Bone marrow (tissue), 2 donors: ENCODE measurements at places on chromosomes 13 and 19.

- no peak for DNase-seq
These were observed 617.6 kb downstream of the FGF9 start for GRCh38 chr13:22288496-22288895.

DNA sequence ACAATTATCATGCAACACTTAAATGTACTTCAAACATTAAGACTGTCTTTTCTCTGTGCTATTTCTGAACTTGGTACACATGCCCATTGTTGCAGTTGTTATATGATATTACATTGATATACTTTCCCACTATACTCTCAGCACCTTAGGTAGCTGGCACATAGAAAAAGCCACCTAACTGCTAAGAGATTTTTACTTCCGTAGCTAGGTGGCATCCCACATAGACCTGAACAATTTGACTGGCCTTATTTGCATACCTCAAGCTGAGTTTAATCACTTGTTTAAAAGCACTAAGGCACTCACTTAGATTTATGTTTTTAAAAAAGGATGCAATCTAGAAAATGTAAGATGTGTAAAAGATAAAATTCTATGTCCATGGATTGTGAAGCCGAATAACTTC is 194.2 kb downstream of the POU4F1 start:
- DNase-seq, result no peak

GRCh38 chr13:39399102-39399501 is 203.9 kb downstream of the LHFPL6 start:
- no peak for DNase-seq

DNA sequence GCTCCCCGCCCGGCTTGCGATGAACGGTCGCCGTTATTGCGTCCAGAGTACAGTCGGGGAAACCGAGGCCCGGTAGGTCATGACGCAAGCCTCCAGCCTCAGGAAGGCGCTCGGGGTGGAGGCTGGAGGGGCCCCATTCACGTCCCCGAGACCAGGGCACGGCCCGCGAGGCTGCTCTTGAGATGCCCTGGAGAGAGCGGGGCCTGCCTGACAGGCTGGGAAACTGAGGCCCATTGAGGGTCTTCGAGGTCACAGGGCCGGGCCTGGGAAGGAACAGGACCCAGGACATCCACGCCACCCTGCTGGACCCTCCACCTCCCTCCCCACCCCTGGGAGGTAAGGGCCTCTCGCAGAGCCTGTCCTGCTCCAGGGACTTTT is 367 bp downstream of the NDUFS7 start:
- DNase-seq, result no peak

DNA sequence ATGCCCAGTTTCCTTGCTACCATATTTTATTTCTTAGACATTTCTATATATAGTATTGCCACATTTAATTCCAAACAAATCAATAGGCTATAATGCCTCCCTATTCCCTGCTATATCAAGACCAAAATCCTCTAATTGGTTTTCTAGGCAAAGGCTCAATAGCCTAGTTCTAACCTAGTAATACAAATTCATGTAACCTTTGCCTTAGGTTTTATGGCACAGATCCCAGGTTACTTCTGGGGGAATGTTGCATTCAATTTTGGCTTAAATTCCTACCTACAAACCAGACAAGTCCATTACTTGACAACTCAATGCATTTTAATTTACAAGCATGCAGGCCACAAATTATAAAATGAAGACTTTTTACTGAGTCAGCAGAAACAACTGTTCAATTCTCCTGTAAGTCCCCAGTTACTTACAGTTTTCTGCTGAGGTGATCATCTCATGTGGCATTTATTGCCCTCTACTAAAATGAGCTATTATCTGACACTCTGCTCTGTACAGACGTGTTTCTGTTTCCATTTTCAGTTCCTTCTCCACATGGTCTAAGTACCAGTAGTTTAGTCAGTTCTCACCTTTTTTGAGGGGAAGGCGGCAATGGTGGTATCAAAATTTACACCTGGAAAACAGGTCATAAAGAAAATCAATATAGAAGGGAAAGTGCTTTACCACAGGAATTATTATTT is 11.7 kb downstream of the KCNRG start:
- no peak for DNase-seq

DNA sequence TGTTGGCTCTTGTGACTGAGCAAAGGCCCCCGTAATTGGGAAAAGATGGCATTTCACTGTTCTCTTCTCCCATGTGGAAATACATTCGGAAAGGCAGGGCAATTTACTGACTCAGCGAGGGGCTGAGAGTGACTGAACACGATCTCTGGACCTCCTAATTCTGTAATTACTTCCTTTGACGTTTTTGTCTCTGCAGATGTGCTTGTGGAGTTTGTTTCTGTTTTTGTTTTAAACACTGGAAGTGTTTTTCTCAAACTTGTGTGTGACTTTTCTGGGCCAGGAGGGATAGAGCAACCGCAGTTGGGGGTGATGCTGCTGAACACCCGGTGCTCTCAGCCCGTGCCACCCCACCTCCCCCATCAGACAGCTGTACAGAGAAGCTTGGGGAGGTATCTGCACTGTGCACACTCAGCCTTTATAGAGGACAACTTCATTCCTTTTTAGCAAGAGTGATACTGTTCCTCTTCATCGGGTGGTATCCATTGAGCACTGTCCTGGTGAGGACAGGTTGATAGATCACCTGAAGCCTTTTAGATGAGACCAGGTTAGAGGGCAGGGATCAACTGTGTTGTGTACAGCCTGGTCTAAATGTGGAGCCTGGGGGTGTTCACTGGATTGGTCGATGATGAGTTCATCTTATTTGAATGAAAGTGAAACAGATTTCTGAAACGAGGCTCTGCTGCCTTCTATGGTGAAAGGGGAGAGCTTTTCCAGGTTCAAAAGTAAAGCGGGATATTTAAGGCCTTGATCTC is 117.4 kb downstream of the ESD start:
- DNase-seq, result no peak

- no peak for DNase-seq
These were observed 59.2 kb upstream of the MYCBP2 start for GRCh38 chr13:77386046-77386445.

DNA sequence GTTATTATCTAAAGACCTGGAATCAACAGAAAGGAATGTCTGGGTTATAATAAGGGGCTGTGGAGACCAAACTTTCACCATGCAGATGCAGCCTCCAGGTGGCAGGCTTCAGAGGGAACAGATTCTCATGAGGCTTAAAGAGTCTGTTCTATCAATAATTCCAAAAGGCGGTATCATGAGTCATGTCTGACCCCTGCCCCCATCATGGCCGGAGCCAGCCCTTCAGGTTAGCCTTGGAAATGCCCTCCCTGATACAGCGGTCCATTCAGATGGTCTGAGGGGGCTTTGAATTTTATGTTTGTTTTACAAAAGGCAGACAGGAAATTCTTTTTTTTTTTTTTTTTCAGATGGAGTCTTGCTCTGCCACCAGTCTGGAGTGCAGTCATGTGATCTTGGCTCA is 21.7 kb upstream of the LAMP1 start:
- no peak for DNase-seq

- no peak for DNase-seq
These were observed 2857.0 kb upstream of the PCDH20 start for GRCh38 chr13:64272681-64273080.

GRCh38 chr13:44347949-44348348 is 25.7 kb upstream of the SERP2 start:
- DNase-seq, result no peak

GRCh38 chr13:21546372-21546771 is 57.6 kb downstream of the MICU2 start:
- no peak for DNase-seq

GRCh38 chr19:48502350-48503018 is 9.2 kb downstream of the LMTK3 start:
- DNase-seq, result no peak

- no peak for DNase-seq
These were observed 27.0 kb upstream of the METTL21C start for GRCh38 chr13:102721800-102722231.

GRCh38 chr19:39003188-39003587 is 27.6 kb upstream of the FBXO17 start:
- no peak for DNase-seq

- no peak for DNase-seq
These were observed 632 bp upstream of the ZNF235 start for GRCh38 chr19:44305457-44305856.

DNA sequence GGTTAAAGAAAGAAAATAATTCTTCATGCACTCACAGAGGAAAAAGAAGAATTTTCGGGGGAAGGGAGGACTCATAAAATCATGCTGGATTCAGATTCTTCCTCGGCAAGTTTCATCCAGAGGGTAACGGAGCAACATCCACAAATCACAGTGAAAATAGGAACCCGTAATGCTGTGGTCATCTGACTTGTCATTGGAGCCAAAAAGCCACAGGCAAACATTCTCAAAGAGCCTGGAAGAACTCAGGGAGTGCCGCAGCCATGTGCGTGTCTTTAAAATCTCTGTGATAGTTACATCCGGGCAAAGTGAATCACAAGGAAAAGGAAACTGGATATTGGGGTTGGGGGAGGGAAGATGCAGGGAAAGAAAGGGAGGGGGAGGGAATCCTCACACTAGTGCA is 33.0 kb upstream of the VSTM2B start:
- DNase-seq, result no peak

DNA sequence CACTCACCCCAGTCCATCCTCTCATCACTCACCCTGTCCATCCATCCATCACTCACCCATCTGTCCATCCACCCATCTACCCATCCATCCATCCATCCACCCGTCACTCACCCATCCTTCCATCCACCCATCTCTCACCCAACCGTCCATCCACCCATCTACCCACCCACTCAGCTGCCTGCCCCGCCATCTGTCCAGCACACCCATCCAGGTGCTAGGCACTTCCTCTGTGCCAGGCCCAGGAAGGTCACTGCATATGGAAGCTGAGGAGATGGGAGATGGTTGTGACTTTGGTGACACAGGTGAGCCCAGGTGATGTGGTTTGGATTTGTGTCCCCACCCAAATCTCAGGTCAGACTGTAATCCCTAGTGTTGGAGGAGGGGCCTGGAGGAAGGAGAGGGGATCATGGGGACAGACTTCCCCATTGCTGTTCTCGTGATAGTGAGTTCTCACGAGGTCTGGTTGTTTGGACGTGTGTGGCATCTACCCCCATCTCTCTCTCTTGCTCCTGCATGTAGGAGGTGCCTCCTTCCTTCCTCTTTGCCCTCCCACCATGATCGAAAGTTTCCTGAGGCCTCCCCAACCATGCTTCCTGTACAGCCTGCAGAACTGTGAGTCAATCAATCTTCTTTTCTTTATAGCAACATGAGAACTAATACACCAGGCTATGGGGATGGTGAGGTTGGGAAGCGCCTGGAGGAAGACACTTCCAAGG is 15.9 kb upstream of the C13orf46 start:
- DNase-seq, result no peak

DNA sequence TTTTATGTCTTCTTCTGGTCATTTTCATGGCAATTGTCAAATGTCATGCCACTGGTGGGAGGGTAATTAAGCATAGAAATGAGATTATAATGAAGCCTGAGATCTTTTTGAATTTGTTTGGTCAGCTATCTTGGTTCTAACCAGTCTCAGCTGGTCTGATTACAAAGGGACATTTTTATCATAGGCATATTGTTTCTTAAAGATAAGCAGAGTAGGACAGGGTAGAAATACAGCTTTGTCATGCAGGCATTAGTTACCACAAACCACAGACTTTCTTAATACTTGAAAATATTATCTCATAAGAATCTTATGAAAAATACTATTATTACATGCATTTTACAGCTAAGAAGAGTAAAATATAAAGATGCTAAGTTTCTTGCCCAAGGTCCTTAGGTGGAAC is 1761.5 kb downstream of the PCDH9 start:
- DNase-seq, result no peak

- no peak for DNase-seq
These were observed 9.9 kb downstream of the IRF2BP1 start for GRCh38 chr19:45876161-45876410.

- DNase-seq, result no peak
These were observed 479.1 kb downstream of the FOXO1 start for GRCh38 chr13:40187324-40187795.

- no peak for DNase-seq
These were observed 12.2 kb downstream of the NUFIP1 start for GRCh38 chr13:44976949-44977583.

- no peak for DNase-seq
These were observed 14.5 kb downstream of the LMTK3 start for GRCh38 chr19:48496959-48497727.

DNA sequence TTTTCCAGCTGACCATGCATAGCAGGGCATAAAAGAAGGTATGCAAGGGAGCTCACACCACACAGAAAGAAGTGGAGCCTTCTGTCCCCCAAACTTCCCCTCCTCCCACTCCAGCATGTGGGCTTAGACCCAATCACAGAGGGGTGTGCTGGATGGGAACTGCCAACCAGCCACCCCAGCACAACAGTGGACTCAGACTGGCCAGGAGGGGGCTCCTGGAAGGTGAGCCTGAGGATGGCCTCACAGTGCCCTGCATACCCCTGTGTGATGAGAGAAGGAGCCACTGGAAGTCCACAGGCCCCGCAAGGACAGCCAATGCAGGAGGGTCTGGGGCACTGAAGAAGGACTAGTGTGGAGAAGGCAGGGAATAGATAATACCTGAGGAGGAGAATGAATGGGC is 106.9 kb upstream of the SERP2 start:
- no peak for DNase-seq

DNA sequence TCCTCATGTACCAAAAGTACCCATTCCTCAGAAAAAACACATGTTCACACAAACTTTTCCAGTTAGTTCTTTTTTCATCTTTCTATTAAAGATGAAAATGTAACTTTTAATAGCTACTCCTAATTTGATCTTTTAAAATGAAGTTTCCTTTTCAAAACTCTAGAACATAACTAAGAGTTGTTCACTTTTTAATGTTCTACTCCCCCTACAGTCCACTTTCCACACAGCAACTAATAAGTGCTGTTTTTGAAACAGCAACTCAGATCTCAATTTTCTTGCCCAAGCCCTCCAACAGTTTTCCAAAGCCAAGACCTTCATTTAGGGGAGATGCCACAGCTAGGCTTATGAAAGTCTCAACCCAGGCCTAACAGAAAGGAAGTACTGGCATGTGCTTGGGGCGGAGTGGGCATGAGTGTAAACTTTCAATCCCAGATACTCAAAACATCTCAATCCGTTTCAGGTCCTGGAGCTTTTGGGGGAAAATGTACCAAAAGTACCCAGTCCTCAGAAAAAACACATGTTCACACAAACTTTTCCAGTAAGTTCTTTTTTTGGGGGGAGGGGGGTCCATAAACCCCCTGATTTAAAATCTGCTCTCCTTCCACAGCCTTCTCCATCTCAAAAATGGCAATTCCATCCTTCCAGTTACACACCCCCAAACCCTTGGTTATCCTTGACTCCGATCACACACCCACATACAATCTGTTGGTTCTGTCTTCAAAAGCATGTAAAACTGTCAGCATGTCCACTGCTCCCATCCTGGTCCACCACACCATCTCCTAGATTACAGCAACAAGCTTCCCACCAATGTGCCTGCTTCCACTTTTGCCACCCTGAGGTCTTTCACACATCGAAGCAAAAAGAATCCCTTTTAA is 2.0 kb downstream of the FBL start:
- DNase-seq, result no peak

- no peak for DNase-seq
These were observed 122.4 kb downstream of the DLEU7 start for GRCh38 chr13:50720861-50721671.
